ENCODE measurements at places on chromosomes 2 and 18.
A peak's percentile ranks its signal among the peaks of the same experiment; 100 is the strongest.

- DNase-seq, result peak; percentile 30
These were observed 138.8 kb upstream of the ID2 start for GRCh38 chr2:8543060-8543382.

- DNase-seq, result no peak
These were observed 707.4 kb upstream of the CDH2 start for GRCh38 chr18:28884304-28884703.

- DNase-seq, result no peak
These were observed 3.3 kb upstream of the ACTR3 start for GRCh38 chr2:113886479-113887008.

- no peak for DNase-seq
These were observed 51.7 kb downstream of the PELI1 start for GRCh38 chr2:64092502-64092901.

GRCh38 chr18:33116376-33116775, 324.1 kb downstream of the CCDC178 start:
- no peak for DNase-seq
